ENCODE measurements at places on chromosomes 5 and 9.

GRCh38 chr5:9182899-9183695 is 362.8 kb downstream of the SEMA5A start:
- DNase-seq: no peak

- DNase-seq: no peak
These were observed 199.4 kb downstream of the MEF2C start for GRCh38 chr5:88683506-88684135.

- DNase-seq: no peak
These were observed 14.6 kb downstream of the CDH6 start for GRCh38 chr5:31208043-31208442.

- DNase-seq: no peak
These were observed 118.6 kb downstream of the VAV2 start for GRCh38 chr9:133873461-133873891.

DNA sequence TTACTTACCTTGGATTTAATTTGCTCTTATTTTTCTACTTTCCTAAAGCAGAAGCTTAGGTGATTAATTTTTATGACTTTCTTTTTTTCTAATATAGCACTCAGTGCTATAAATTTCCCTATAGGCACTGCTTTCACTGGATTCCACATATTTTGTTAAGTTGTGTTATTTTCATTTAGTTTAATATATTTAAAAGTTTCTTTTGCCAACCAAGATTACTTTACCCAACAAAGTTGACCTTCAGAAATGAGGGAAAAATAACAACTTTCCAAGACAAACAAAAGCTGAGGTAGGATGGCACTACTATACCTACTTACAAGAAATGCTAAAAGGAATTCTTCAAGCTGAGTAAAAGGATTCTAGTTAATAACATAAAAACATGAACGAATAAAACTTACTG is 8.8 kb upstream of the IFNB1 start:
- DNase-seq: no peak

- DNase-seq: no peak
These were observed 8.0 kb upstream of the CCIN start for GRCh38 chr9:36161187-36161586.

DNA sequence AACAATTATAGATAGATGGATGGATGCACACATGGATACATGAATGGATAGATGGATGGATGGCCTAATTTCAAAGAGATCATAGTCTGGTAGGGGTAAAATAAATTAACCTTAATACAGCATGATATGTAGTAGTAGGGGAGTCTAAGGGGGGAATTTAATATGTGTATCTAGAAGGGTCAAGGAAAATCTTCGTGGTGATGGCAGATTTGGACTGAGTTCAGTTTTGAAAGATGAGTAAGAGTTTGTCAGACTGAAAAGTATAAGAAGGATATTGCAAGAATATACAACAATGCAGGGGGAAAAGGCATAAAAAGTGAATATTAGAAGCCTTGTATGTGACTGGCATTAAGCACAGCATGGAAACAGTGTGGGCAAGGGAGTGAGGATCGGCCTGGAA is 98.7 kb downstream of the ZNF462 start:
- no peak for DNase-seq

GRCh38 chr5:142587354-142587965 is 98.4 kb downstream of the FGF1 start:
- no peak for DNase-seq
